ENCODE measurements at places on chromosomes 6 and 20. TPM values are rescaled to one million over a fixed set of nuclear protein-coding genes. Genes with fewer than 3 reads are reported as not detected.

The NKX2-4 gene
- not detected for total RNA-seq

DNA sequence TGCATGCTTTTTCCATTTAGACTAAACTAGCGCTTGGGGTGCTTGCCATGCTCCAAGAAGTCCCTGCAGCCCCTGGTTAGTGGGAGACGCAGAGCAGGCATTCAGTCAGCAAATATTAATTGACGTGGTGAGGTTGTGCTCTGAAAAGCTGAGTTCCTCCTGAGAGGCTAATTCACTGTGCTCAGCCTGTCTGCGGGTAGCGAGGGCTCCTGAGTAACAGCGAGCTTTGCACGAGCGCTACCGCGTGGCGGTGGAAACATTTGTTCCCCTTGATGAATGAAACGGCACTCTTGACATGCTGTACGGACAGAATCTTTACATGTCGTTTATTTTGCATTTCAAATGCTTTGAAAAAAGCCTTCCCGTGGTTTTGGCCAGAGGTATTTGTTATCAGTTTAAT lies 170.6 kb upstream of the AGPAT4 start:
- DNase-seq: no peak

GRCh38 chr6:169545982-169546381 lies 155.8 kb downstream of the WDR27 start:
- no peak for DNase-seq

DNA sequence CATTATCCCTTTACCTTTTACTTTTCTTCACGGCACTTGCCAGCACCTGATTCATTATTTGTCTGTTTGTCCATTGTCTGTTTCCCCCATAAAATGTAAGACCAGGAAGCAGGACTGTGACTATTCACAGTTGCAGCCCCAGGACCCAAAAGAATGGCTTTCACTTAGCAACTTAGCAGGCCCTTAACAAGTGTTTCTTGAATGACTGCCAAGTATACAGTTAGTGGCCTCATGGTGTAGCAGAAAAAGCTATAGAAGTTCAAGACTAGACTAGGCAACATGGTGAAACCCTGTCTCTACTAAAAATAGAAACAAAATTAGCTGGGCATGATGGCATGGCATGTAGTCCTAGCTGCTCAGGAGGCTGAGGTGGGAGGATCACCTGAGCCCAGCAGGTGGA lies 4.3 kb downstream of the SLC26A8 start:
- DNase-seq: no peak

- no peak for DNase-seq
Observed at GRCh38 chr20:920311-920710, 4.2 kb upstream of the ANGPT4 start.
